ENCODE measurements at places on chromosomes 11 and 22. TPM values are rescaled to one million over a fixed set of nuclear protein-coding genes. Genes with fewer than 3 reads are reported as not detected.

The CSNK2A3 gene
- total RNA-seq: 1.6 TPM

- DNase-seq: no peak
These were observed 199.0 kb downstream of the BRD1 start for GRCh38 chr22:49628391-49629260.

The OLFML1 gene
- total RNA-seq: 12.9 TPM

DNA sequence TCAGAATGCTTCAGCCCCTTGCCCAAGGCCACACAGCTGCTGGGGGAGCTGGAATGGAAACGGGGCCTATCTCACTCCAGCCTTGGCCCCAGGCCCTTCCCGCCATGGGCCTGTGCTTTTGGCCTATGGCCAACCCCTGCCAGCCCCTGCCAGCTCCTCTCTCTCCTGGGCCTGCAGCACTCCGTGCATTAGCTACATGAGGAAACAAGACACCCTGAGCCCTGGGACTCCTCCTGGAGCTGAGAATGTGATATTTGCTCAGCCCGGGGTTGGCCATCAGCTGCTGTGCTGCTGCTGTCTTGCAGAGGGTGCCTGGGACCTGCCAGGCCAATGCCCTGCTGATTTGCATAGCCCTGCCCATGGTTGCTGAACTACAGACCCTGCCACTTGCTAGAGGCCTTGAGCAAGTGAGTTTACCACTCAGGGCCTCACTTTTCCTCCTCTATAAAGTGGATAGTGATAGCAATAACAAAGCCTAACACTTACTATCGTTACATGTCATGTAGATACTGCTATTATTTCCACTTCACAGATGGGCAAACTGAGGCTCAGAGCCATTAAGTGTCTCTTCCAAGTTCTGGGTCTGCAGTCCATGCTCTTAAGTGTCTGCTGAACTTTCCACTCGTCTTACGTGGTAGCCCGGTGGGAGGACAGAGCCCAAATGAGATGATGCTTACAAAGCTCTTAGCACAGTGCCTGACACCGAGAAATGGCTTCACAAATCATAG is 99.6 kb downstream of the KIAA1671 start:
- DNase-seq: no peak

DNA sequence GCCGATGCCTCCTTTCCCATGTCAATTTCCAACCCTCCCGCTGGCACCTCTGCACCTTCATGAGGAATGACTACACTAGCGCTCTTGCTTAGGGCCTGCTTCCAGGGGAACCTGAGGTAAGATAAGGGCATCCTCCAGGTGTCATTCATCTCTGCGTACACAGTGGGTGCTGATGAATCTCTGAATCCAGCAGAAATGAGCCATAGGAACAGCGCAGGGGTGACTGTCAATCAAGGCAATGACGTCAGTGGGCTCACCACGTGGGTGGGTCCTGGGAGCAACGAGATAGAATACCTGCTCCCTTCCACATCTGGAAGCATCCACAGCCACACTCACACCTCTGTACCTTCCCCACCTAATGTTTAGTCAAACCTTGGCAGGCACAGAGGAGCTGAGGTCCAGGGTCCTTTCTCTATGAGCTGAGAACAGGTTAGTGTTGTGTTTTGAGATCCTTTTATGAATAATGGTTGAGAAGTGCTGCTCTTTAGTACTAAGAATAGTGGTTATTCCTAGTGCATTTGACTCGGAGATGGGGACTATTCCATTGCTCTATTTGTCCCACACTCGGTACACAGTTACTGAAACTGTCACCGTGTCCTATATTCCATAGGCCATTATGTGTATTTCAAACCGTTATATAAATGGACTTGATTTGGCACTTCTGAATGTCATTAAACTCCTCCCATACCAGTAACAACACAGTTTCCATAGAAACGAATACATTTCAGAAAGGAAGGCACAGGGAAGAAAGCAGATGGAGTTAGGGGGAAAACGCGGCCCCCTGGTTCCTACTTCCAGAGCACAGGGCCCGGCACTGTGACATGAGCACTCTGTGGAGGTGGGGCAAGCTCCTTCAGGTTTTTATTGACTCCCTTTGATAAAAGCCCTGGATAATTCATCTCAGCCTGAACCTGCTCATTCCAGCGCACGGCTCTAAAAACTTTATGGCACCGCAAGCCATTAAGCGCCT is 193.4 kb downstream of the ST3GAL4 start:
- DNase-seq: no peak

DNA sequence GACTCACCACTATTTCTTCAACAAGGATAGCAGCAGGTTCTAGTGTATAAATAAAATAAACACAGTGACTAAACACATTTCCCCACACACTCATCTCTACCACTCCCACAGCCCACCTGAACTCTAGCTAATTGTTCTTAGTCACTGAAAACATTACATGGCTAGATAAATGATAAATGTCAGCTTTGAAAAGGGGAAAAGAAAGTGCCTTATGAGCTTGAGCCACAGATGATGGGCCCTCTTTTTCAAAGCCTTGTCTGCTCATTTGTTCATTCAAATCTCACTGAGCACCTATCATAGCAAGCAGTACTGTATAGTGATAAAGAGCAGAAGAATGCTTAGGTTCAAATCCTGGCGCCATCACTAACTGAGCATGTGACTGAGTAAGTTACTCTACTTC is 58.3 kb downstream of the SIK3 start:
- no peak for DNase-seq
